ENCODE measurements at places on chromosomes 4 and X. TPM values are rescaled to one million over a fixed set of nuclear protein-coding genes. Genes with fewer than 3 reads are reported as not detected.

Gene GPR143
- 3.9 TPM for total RNA-seq

Gene TSPYL2
- 11.8 TPM for total RNA-seq

DNA sequence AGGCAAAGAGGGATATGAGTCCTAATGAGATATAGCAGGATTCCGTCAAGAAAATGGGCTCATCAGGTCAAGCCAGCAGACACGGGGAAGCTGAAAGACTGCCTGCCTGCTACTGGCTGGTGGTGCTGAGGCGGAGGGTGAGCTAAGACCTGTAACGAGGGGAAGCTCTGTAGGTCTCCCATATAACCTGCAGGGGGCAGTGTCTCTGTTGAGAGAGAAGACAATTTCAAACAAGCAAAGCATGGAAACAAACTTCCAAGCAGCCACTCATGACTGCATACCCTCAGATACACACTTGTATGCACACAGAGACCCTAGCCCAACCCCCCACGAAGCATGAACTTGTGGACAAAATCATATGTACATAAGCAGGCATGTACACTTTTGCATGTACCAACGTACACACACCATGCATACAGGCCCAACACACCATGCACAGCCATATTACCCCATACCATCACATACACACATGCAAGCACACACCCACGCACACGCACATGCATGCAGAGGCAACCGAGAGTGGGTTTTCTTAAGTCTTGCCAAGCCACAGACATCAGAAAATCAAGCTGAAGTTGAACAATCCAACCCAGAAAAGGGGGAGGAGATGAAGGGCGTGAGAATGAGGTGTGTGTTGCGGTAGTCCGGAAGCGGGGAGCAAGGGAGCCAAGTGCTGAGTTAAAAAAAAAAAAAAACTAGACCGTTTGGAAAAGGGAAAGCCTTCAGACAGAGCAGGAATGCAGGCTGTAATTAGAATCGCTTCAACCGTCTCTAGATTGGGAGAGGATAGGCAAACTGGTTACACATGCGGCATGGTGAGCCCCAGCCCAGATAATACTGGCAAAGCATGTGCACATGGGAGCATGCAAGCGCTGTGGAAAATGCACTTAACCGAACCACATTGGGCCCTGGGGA lies 71.0 kb downstream of the PJA1 start:
- peak; percentile 19 for DNase-seq

GRCh38 chr4:187417721-187418120 lies 577.9 kb upstream of the ZFP42 start:
- DNase-seq: no peak

DNA sequence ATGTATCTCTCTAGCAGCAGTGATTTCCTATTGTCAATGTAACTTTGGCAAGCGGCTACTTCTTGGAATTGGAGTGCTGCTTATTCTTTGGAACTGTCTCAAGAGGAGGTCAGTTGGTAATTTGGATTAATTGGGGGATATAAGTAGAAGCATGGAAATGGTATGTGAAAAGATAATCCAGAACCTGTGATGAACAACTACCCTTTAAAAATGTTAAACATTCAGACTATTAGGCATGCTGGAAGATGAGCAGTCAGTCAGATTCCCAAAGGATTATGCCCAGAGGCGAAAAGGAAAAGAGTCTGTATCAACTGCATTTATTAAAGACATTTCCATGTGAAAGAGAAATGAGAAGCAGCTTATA lies 62.5 kb downstream of the SEC24D start:
- DNase-seq: no peak

DNA sequence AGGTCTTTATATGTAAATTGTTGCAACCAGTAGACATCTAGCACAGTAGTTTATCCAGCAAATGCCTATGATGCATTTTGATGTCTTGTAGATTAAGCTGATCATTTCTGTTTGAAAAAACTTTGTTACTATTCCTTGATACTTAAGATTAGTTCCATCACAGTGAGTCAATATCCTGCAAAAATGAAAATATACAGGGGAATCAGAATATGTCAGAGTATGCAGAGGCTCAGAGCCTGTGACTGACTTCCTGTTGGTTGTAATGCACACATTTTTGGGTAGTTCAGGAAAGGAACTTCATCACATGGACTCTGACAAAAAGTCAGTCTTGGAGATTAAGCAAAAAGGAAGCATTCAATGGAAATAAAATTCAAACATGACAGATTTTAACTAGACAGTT lies 815.5 kb downstream of the FAT4 start:
- no peak for DNase-seq

Measured in Daoy (cell line).